ENCODE measurements at places on chromosomes 7 and 10.

- no peak for DNase-seq
Measured at GRCh38 chr7:138125119-138125518, 48.9 kb downstream of the AKR1D1 start.

DNA sequence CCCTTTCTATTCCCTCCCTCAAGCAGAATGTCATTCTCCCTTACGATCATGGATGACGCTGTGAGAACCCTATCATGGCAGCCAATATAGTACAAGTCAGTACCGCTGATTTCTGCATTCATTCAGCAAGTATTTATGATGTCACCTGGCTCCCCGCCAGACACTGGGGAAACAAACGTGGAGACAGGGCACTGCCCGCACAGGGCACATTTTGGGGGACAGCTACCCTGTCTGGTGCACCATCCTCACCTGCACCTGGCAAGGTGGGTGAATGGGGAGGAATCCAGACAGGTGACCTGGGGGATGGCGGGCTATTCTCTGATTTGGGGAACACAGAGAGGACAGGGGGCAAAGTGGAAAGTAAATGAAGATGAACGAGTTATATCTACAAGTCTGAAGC lies 28.4 kb downstream of the MKI67 start:
- no peak for DNase-seq

GRCh38 chr7:47474937-47475879 lies 106.7 kb downstream of the TNS3 start:
- no peak for DNase-seq

- DNase-seq = no peak
Measured at GRCh38 chr10:100895346-100895745, 17.4 kb upstream of the SLF2 start.

GRCh38 chr7:114519240-114519639 lies 104.6 kb downstream of the FOXP2 start:
- DNase-seq = no peak

DNA sequence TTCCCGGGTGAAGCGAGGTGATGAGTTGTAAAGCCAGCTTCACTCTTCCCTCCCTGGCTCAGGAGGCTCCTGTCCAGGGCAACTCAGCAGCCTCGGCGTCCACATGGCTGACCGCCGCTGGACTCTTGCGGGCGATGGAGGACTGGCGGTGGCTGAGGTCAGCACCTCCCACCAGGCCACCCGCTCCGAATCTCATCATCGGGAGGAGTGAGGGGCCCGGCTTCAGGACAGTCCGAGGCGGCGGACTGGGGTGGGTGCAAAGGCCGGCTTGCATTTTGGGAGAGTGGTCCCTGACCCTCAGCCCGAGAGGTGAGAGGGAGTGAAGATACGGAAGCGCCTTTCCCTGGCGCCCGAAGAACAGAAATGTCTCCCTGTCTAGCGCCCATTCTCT lies 759 bp downstream of the DNAJB12 start:
- DNase-seq = no peak

DNA sequence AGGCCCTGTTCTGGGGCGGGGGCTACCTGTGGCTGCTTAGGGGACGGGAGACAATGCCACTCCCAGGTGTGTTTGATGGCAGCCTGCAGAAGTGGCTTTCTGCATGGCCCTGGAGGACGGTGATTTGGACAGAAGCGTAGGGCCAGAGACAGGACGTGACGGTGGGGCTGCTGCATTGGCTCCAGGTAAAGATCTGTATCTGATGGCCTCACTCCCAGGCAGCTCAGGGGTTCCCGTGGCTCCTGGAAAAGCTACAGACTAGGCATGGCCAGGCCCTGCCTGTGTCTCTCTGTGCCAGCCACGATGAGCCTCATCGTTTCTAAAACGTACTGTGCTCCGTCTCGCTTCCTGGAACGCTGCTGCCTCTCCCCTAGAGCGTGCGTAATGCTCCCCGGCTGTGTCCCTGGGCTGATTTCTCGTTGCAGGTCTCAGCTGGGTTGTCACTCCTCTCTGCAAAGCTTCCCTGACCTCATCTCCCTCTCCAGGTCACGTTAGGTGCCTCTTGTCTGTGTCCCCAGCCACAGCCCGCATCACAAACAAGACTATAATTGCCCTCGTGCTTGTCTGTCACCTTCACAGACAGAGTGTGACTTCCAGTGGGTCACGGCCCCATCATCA lies 12.6 kb downstream of the GTF2IRD1 start:
- no peak for DNase-seq

GRCh38 chr10:68280758-68281157 lies 48.8 kb upstream of the ATOH7 start:
- DNase-seq = no peak

DNA sequence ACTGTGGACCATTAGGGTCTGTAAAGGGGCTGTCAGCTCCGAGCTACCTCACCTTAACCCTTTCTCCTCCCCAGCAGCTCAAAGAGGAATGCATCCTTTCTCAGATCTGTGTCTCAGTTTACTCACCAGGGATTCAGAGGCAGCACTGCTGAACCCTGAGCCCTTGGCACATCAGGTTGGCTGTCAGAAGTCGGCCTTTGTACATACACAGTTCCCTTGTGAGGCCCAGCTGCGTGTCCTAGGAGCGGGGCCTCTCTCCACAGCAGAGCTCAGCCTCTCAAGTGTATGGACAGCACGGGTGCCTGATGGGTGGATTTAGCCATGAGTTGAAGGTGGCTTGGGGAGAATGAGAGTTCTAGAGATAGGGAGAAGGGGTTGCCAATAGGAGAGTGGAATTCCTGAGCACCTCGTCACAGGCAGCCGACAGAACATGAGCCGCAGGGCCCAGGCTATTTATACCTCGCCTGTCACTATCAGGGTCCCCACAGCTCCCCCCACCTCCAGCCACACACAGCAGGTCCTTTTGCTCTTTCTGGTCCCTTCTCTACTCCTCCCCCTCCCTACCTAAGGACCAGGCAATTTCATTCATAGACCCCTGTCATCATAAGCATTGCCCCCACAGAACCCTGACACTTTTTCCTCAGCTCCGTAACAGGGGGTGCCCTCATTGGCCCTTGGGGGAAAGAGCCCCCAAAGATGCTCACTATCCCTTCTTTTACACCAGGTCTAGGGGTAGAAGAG lies 2.1 kb upstream of the FLNC start:
- DNase-seq = no peak

DNA sequence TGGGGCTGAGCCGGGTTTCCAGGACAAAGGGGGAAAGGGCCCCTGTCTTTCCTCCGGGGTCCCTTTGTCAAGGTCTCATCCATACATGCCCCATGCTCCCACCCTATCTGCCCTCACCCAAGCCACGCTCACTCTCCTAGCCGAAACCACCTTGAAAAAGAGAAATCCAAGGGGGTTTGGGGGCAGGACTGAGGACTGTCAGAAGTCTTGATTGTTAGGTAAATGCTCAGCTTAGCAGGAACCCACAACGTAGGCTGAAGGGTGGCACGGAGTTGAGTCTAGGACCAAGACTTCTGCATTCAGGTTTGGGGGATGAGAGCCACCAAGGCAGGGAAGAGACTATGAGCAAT lies 719 bp upstream of the PGAM2 start:
- DNase-seq = no peak

- DNase-seq = peak; percentile 10
Measured at GRCh38 chr7:80659120-80660055, 20.9 kb downstream of the CD36 start.

DNA sequence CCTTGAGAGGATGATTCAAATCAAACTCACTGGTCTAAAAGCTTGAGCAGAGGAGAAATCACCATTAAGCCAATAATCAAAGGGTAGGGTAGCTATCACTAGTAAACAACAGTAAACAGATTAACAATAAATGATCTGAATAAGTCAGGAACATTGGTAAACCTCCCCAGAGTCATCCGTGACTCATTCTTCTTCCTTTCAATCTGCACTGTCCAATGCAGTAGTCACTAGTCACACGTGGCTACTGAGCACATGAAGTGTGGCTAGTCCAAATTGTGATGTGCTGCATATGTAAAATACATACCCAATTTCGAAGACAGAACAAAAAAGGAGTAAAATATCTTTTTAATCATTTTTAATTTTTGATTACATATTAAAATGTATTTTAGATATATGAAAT lies 64.0 kb downstream of the ERCC6 start:
- DNase-seq = no peak

GRCh38 chr10:6924166-6924565 lies 344.1 kb upstream of the PRKCQ start:
- no peak for DNase-seq

DNA sequence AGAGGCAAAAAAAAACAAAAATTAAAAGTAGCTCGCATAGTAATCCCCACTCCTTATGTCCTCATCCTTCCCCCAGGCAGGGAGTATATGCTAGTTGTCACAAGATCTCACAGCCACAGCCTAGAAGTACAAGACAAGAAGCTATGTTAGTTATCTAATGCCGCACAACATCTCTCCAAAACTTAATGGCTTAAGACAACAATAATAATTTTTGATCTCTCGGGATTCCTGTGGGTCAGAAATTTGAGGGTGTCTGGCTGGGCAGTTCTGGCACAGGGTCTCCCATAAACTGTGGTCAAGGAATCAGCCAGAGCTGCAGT lies 39.7 kb downstream of the CPVL start:
- no peak for DNase-seq

DNA sequence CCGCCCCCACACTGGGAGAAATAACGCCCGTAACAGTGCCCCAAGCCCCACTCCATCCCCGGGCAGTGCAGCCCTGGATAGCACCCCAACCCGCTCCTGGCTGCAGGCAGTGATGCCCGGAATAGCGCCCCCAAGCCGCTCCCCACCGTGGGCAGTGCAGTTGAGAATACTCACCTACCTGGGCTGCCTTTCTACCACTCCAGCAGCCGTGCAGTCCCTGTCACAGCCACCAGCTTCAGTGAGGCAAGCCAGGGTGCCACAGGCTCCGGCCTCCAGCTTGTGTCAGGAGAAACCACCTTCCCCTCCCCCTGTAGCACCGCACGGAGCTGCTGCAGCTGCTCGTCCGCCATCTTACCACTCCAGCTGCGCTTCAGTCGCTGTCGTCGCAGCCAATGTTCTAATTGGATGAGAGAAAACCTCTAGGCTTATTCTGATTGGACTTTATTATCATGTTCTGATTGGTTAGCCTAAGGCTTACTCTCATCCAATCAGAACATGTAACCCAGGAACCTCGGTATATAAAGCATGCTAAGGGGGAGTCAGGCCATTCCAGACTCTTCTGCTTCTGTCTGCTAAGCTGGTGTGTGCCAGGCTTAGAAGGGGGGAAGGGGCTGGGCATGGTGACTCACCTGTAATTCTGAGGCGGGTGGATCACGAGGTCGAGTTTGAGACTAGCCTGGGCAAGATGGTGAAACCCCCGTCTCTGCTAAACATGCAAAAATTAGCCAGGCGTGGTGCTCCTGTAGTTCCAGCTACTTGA lies 53.2 kb upstream of the ZNF33B start:
- DNase-seq = no peak

GRCh38 chr7:99437946-99438572 lies 539 bp downstream of the PTCD1 start:
- no peak for DNase-seq

DNA sequence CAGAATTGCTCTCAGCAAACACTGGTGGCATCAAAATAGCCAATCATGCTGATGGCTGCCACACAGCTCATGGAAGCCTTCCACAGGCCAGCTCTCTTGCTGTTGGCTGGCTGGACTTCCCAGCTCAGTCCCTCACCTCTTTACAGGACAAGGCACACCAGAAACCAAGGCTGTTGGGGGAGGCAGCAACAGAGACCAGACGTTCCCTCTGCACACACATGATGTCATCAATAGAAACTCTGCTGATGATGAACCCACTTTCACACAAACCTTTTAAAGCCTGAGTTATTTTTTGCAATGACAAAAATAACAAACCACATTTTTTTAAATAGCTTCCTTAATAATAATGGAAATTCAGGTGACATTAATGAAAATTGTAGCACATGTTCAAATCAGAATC lies 300.9 kb upstream of the C7orf33 start:
- no peak for DNase-seq
